T-helper 2 cell (primary cell): ENCODE measurements at places on chromosomes 12 and 14.
A peak's percentile ranks its signal among the peaks of the same experiment; 100 is the strongest.

GRCh38 chr12:46154221-46154985, 114.4 kb downstream of the SLC38A1 start:
- no peak for DNase-seq

DNA sequence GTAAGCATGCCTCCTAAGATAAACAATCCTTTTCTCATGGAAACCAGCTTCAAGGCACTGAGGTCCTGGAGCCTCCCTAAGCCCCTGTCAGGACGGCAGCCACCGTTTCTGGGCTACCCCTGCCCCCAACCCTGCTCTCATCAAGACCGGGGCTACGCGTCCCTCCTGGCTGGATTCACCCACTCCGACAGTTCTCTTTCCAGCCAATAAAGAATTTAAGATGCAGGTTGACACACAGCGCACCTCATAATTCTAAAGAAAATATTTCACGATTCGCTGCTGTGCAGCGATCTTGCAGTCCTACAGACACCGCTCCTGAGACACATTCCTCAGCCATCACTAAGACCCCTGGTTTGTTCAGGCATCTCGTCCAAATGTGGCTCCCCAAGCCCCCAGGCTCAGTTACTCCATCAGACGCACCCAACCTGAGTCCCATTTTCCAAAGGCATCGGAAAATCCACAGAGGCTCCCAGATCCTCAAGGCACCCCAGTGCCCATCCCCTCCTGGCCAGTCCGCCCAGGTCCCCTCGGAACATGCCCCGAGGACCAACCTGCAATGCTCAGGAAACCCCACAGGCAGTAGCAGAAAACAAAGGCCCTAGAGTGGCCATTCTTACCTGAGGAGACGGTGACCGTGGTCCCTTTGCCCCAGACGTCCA, 336.3 kb downstream of the TMEM121 start:
- DNase-seq: no peak

GRCh38 chr12:119803381-119803791, 73.7 kb downstream of the CIT start:
- DNase-seq: no peak

GRCh38 chr12:130013771-130014484, 110.1 kb upstream of the TMEM132D start:
- no peak for DNase-seq

DNA sequence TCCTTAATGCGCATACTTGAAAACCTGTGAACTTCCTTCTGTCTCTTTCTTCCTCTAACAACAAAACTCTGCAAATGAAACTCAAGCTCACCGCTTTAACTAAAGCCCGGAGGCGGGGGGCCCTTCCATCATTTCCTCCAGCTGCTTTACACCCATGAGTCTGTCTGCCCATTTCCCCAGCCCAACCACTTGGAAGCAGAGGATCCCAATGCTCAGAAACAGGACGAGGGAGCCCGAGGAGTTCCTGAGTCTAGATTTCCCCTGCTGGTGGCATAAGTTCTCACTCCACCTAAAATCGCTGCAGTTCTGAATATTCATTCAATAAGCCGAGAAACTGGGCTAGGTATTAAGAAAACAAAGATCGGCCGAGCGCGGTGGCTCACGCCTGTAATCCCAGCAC, 30.8 kb downstream of the GPR19 start:
- DNase-seq: no peak

- no peak for DNase-seq
These were observed 905.6 kb downstream of the BCL11B start for GRCh38 chr14:98366429-98366828.

- no peak for DNase-seq
These were observed 187.7 kb downstream of the TMTC3 start for GRCh38 chr12:88329833-88330232.

GRCh38 chr12:115204957-115205754, 521.2 kb upstream of the TBX3 start:
- DNase-seq: no peak

DNA sequence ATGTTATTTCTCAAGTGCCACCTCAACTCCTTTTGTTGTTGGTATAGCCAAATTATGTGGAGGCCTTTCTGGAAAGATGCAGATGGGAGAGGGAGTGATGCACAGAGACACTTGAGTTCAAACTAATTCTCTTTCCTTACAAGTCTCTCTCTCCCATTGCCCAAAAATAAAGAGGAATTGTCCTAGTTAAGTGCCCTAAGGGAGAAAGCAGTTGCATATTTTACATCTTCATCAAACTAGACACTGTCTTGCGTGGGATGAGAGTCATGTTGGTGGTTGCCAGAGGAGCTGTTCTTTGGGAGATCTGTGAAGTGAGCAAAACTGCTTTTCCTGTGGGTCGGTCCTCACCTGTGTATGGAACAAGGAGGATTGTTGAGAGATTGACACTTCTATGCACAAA, 72.2 kb downstream of the EP400 start:
- DNase-seq: no peak

GRCh38 chr14:34334329-34334728, 127.7 kb downstream of the SPTSSA start:
- DNase-seq: no peak

- DNase-seq: no peak
These were observed 24.8 kb downstream of the RGS6 start for GRCh38 chr14:71956920-71957563.

DNA sequence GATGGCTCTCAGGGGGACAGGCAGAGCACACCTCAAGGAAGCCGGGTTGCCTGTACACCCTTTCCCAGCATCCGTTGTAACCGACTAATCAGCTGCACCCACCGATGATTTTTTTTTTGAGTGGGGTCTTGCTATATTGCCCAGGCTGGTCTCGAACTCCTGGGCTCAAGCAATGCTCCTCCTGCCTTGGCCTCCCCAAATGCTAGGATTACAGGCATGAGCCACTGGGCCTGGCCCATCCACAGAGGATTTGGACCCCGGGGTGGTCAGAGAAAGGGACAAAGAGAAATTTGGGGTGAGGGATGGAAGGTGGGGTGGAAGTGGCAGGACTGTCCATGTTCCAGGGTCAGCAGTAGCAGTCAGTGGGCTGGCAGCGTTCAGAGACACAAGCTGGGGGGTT, 43.3 kb upstream of the PPP1CC start:
- DNase-seq: no peak

- no peak for DNase-seq
These were observed 84.9 kb upstream of the ZDHHC17 start for GRCh38 chr12:76678992-76679391.

DNA sequence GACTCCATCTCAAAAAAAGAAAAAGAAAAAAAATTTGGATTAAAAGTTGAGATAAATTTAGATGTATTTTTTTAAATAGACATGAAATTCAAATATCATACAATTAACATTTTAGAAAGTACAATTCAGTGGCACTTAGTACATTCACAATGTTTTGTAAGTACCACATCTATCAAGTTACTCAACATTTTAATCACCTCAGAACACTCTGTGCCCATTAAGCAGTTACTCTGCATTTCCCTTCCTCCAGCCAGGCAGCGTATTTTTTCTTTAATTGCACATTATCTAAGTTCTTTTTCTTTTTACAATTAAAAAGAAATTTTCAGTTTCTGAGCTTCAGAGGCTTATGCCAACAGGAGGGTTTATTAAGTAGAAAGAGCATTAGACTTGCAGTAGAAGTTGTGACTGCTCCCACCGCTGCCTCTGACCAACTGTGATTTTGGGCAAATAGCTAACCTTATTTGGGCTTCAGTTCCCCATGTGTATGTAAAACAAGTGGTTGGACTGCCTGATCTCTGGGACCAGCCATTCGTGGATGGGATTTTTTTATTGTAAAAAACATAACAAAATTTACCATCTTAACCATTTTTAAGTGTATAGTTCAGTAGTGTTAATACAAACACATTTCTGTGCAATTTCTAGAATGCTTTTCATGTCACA, 65.7 kb downstream of the WNK1 start:
- no peak for DNase-seq

DNA sequence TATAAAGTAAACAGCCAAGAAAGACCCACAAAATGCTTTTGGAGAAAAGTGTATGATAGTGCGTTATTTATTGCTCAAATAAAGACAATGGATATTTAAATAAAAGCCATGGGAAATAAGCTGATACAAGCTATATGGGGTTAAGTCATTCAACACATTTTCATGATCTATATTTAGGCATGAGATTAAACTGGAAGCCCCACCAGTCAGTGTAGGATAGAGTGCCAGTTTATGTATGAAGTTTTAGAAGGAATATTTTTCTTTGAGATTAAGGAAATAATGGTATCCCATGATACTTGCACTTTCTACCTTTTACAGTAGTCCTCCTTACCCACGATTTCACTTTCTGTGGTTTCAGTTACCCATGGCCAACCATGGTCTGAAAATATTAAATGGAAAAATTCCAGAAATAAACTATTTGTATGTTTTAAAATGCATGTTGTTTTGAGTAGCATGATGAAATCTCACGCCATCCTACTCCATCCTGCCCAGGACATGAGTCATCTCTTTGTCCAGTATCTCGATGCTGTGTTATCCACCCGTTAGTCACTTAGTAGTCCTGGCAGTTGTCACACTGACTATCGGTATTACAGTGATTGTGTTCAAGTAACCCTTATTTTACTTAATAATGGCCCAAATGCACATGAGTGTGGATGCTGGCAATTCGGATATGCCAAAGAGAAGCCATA, 22.3 kb downstream of the SYT1 start:
- no peak for DNase-seq

GRCh38 chr12:92191061-92191460, 45.4 kb upstream of the BTG1 start:
- no peak for DNase-seq

DNA sequence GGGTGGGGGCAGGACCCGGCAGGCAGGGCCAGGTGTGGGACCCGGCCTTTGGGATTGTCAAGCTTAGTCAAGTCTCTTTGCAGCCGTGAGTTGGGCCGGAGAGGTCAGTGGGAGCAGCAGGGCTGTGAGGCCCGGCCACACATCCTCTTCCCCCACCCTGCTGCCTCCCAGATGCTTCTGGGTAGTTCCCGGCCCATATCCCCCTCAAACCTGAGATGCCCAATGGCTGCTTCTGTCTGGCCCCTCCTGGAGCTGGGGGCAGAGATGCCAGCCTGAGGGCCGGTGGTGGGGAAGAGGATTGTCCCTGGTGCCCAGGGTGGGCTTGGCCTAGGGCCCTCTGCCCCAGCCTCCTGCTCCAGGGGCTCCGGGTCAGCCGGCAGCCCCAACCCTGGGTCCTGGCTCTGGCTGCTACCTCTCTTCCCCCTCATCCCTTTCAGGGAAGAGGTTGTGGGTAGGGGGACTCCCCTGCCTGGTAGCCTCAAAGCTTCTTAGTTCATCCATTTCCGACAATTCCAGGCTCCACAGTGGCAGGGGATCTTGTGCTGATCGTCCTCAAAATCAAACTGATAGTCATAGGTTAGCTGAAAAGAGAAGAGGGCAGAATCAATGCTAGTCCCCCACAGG, 2.8 kb upstream of the PRKAG1 start:
- DNase-seq: no peak

- no peak for DNase-seq
These were observed 143.6 kb downstream of the PAWR start for GRCh38 chr12:79547044-79547734.

- DNase-seq: no peak
These were observed 274.9 kb upstream of the RTL1 start for GRCh38 chr14:101178184-101179072.

- no peak for DNase-seq
These were observed 22.9 kb downstream of the ERH start for GRCh38 chr14:69375182-69375581.

DNA sequence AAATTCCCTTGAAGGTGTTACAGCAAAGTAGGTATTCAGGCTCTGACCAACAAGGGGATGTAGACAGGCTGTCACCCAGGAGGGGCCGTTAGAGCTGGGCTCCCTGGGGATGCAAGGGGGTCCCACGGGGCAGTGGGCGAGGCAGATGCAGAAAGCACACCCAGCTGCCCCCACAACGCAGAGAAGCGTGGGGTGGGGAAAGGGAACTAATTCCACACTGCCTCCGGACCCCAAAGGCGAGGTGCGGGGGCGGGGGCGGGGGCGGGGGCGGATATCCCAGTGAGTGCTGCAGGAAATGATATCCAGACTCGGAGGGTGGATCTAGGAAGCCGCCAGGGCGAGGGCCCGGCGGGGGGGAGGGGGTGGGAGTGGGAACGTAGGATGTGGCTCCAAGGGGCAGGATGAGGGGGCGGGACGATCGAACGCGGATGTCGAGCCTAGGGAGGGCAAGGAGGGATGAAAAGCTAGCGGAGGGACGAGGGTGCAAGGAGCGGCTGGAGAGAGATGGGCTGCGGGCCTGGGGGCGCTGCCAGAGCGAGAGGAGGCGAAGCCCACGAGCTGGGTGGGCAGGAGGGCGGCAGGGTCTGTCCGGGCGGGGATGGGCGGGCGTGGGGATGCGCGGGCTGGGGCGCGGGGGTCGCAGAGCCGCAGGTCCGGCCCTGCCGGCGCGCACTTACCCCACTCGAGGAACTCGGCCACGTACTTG, 874 bp downstream of the CDC42BPB start:
- no peak for DNase-seq

- DNase-seq: peak; percentile 19
These were observed 58.7 kb downstream of the TBK1 start for GRCh38 chr12:64510667-64511066.

DNA sequence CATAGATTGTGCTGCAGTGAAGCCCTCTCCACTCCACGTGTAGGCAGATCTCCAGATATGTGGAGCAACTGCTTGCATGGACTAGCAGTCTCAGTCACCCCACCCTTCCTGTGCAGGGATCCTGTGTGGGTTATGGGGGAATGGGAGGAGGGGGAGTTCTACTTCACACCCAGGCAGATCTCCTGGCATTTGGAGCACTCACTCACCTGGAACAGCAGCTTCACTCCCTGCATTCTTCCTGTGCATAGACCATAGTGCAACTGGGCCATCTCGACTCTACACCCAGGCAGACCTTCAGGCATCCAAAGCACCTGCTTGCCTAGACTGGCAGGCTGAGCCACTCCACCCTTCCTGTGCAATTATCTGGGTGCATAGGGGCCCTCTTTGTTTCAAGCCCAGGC, 96.0 kb upstream of the PCED1B start:
- DNase-seq: no peak

GRCh38 chr14:49427117-49427516, 159.1 kb downstream of the RPS29 start:
- no peak for DNase-seq

DNA sequence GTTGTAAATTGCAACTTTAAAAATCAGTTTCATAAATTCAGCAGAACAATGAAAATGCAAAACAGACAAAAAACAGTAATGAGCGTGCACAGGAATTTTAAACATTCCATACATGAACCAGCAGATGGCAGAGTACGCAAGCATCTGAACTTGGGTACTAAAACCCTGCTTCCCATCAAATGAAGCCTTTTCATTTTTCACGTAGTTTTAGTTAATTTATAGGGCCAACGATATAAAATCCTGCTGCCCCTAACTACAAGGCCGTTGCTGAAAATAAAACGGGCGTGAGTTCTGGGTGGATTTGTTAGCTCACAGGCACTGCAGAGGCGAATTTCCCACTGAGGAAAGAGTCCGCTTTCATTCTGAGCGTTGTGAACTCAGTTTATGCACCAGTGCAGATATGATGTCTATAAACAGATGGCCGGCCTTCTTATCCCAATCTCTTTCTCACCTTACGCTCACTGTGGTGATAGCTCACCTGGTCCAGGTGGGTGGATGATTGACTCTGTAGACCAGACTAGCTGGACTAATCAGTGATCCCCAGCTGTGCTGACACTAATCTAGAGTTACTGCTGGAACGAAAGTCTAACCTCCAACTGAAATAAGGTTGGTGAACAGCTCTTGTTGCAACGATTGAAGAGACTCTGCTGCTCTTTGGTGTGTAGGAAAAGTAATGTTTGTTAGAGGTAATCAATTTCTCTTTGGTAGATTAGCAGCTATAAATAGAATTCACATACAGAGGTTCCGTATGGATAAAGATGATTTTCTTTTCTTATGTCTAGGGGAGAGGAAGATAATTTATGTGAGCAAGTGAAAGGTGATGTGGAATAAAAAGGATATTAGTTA, 89.2 kb downstream of the PDZRN4 start:
- DNase-seq: no peak
